WTC11 (cell line): ENCODE measurements at places on chromosomes 1 and 21. TPM values are rescaled to one million over a fixed set of nuclear protein-coding genes. Genes with fewer than 3 reads are reported as not detected.

GRCh38 chr1:92784639-92785500 is at the start of gene EVI5:
Gene EVI5 (minus strand): TSS chr1:92785108. CDS start chr1:92736546, 48,562 bp downstream.
- H3K4me3 ChIP-seq, result peak within 1 kb of the TSS; percentile 80
- peak; percentile 97 for DNase-seq
- H3K4me1 ChIP-seq, result peaks cover 16% of the 10 kb centered on the region
- H3K27ac ChIP-seq, result peak within 1 kb of the TSS; percentile 30; the same call in 1 of the 2 replicates
- H3K36me3 ChIP-seq, result no peaks in the 10 kb centered on the region
- H3K27me3 ChIP-seq, result peaks cover 24% of the 10 kb centered on the region

- H3K27ac ChIP-seq, result no peak overlapping the region
- peaks cover 21% of the 10 kb centered on the region for H3K4me1 ChIP-seq
- H3K36me3 ChIP-seq, result no peaks in the 10 kb centered on the region
- DNase-seq, result no peak
- no peak overlapping the region for H3K4me3 ChIP-seq
- H3K27me3 ChIP-seq, result peaks cover 18% of the 10 kb centered on the region
These were observed 57.2 kb downstream of the TOR1AIP2 start for GRCh38 chr1:179820226-179820970.

DNA sequence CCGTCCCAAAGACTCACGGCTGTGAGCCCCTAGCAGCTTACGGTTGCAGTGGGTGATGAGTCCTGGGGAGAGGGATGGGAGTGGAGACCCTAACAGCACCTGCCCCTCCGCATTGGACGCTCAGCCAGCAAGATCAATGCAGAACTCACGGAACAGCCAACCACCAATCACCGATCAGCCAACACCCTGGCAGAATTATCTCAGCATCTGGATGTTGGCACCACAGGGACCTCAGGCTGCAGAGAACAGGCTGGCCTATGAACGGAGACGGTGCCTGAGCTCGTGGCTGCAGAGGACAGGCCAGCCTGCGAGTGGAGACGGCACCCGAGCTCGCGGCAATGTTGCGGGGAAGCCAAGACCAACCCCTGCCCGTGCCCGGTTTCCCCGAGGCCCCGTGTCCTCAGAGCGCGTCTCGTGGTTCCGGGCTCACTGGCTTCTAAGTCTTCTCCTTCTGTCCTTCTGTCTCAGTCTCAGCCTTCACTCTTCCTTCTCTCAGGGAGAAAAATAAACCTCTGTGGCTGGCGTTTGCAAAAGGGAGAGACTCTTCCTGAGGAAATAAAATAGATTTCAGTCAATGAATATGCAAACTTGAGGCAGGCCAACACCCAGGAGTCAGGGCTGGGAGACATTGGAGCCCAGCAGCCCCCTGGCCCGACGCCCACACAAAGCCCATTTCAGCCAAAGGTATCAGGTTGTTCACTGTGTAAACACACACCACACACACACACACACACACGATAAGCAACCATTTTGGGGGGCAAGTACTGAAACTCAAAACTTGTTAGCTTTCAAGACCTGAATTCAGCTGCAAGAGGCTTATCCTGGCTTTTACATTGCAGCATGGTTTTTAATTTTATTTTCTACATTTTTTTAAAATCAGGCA is 67.8 kb downstream of the SIK1 start:
- H3K4me3 ChIP-seq, result no peak overlapping the region
- DNase-seq, result no peak
- no peaks in the 10 kb centered on the region for H3K36me3 ChIP-seq
- peak overlapping the region; percentile 41; the same call in 1 of the 2 replicates for H3K27ac ChIP-seq
- H3K27me3 ChIP-seq, result no peaks in the 10 kb centered on the region
- H3K4me1 ChIP-seq, result peaks cover 11% of the 10 kb centered on the region

DNA sequence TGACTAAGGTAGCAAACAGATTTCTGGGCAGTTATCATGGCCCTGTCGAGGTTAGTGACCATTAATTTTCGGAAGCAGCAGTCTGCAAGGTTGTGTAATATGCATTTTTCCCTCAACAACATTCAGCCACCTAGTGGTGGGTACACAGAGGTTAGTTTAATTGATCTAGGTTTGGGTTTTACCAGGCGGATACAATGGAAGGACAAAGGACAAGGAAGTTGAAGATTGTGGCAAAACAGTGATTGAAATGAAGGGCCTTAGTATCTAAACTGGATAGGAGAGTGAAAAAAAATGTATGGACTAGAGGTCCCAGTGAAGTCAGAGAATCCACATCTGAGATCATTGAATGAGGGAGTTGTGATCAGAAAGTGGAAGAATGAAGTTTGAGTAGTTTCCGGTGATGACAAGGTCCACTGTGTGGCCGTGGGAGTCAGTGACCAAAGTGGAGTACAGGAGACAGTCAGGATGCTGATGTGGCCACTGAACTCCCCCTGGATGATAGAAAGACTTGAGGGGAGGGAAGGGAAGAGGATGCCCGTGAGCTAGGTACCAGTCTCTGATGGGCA is 2.8 kb downstream of the ARMH1 start:
- no peaks in the 10 kb centered on the region for H3K27me3 ChIP-seq
- H3K27ac ChIP-seq, result no peak overlapping the region
- peaks cover 27% of the 10 kb centered on the region for H3K4me1 ChIP-seq
- DNase-seq, result no peak

DNA sequence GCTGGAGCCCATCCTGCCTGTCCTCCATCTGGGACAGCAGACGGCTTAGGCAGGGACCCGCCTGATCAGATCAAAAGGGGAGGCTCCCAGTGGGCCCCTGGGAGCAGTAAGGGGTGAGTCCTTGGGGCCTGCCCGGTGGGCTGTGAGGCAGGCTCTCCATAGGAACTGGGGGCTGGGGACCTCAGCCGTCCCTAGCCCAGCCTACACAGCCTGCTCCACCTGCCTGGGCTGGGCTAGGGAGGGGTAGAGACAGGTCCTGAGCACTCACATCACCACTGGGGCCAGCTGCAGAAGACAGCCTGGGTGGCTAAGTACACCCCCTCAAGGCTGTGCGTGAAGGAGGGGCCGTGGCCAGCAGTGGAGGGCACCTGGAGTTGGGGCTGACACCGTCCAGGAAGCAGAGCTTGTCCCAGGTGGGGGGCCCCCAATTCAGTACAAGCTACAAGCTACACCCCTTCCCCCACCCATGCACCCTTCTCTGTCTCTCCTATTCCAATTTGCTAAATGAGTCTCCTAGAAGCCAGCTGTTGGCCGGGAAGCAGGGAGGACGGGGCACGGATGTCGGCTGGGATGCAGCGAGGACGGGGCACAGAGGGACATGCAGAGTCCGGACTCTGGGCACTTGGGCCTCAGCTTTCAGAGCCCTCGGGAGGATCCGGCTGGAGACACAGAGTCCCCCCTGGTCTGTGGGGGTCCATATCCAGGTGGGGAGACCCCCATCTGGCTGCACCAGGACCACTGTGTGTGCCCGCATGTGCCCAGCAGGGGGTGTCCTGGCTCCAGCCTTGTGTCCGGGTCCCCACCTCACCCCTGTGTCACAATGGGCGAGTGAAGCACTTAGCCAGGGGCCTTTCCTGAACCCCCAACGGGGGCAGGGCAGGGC is 1.7 kb downstream of the ISG15 start:
- peaks cover 29% of the 10 kb centered on the region for H3K4me1 ChIP-seq
- H3K27ac ChIP-seq, result 0 out of 2 replicates have a peak overlapping the region, but pooled peaks have one; percentile 95
- H3K4me3 ChIP-seq, result no peak overlapping the region
- peaks cover 33% of the 10 kb centered on the region for H3K27me3 ChIP-seq
- H3K36me3 ChIP-seq, result no peaks in the 10 kb centered on the region
- peak; percentile 61 for DNase-seq

DNA sequence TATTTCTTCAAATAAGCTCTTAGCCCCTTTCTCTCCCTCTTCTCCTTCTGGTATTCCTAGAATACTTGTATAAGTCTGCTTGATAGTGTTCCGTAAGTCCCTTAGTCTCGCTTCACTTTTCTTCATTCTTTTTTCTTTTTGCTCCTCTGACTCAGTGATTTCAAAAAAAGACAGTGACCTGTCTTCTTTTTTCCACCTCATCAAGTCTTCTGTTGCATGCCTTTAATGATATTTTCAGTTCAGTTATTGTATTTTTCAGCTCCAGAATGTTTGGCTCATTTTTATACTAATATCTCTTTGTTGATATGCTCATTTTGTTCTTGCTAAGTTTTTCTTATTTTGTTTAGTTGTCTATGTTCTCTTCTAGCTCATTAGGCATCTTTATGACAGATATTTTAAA is 97.7 kb downstream of the POFUT2 start:
- H3K36me3 ChIP-seq, result peaks cover 50% of the 10 kb centered on the region
- no peak overlapping the region for H3K4me3 ChIP-seq

GRCh38 chr21:35908311-35909078 is 151.8 kb downstream of the SETD4 start:
- no peaks in the 10 kb centered on the region for H3K36me3 ChIP-seq
- peaks cover 22% of the 10 kb centered on the region for H3K4me1 ChIP-seq
- no peaks in the 10 kb centered on the region; the same call in 1 of the 2 replicates for H3K27me3 ChIP-seq
- no peak overlapping the region for H3K27ac ChIP-seq
- no peak for DNase-seq

GRCh38 chr1:221886743-221887414 is 145.0 kb upstream of the DUSP10 start:
- no peaks in the 10 kb centered on the region for H3K36me3 ChIP-seq
- H3K27me3 ChIP-seq, result no peaks in the 10 kb centered on the region
- no peak for DNase-seq

DNA sequence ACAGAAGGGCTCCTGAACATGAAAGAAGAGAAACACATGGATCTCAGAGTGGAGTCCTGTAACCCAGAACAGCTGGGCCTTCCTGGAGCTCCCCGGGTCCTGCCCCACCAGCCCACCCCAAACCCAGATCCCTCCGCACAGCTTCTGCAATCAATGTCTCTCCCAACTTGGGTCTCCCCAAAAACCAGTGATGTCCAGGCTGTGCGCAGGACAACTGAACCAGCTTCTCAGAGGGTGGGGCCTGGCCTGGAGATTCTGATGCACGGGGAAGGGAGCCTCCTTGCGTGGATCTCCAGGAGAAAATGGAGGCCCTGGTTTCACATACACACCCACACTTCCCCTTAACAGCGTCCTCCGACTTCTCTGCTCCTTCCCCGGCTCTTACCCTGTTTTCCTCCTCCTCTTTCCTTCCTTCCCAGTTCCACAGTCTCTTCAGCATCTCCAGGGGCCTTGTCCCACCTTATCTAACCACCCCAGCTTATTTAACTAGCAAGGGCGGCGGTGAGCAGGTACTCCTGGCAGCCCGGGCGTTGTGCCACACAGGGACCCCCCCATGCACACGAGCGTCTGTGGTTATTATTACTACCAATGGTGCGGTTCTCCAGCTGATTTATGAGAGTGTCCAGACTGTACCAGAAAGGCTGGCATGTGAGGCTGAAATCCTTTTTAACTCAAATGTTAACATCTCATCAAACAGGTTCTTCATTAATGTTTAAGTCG is 11.2 kb upstream of the MX2 start:
- no peaks in the 10 kb centered on the region for H3K4me1 ChIP-seq
- DNase-seq, result no peak

GRCh38 chr1:20980051-20980450 is 192.9 kb upstream of the HP1BP3 start:
- no peak overlapping the region for H3K4me3 ChIP-seq
- H3K36me3 ChIP-seq, result peaks cover 3% of the 10 kb centered on the region
- DNase-seq, result no peak

DNA sequence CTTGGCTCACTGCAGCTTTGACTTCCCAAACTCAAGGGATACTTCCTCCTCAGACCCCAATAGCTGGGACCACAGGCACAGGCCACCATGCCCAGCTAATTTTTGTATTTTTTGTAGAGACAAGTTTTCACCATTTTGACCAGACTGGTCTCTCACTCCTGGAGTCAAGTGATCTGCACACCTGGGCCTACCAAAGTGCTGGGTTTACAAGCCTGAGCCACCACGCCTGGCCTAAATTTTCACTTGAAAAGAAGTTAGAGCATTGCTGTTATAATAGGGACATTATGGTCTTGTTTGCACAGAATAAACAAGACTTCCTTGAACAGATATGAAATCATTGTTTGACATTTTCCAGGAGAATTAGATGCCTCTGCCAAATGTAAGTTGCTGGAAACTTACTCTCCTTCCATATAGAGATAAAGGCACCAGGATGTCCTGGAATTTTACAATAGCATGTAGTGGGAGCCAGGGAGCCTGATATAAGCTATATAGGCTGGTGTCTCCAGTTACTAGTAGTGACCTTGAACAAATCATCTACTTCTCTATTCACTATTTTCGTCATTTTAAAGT is 16.9 kb downstream of the SLC35A3 start:
- DNase-seq, result no peak
- H3K36me3 ChIP-seq, result peaks cover 15% of the 10 kb centered on the region
- H3K27ac ChIP-seq, result 0 out of 2 replicates have a peak overlapping the region, but pooled peaks have one; percentile 70
- H3K27me3 ChIP-seq, result no peaks in the 10 kb centered on the region
- no peaks in the 10 kb centered on the region for H3K4me1 ChIP-seq

- H3K27ac ChIP-seq, result no peak overlapping the region
- no peak overlapping the region; the same call in 1 of the 2 replicates for H3K4me3 ChIP-seq
- DNase-seq, result peak; percentile 49
- H3K4me1 ChIP-seq, result peaks cover 13% of the 10 kb centered on the region
- H3K27me3 ChIP-seq, result peaks cover 3% of the 10 kb centered on the region; the same call in 1 of the 2 replicates
- H3K36me3 ChIP-seq, result no peaks in the 10 kb centered on the region
These were observed 38.6 kb upstream of the GPR137B start for GRCh38 chr1:236103646-236104218.

DNA sequence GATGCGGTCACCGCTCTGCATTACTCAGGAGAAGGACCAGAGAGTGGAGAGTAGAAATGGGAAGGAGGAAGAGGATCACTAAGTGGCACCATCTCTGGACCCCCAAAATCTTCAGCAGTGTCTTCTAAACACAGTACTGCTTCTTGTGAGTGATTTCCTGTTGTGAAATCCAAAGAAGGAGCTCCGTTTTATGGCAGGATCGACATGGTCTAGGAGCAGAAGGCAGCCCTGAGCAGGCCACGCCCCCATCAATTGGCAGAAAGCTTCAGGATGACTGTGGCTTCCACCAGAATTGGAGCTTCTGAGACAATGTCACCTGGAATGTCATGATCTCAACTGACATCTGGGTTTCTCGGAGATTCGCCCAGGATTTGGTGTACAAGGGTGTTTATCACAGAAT is 171.5 kb downstream of the ADSS2 start:
- H3K27ac ChIP-seq, result no peak overlapping the region
- DNase-seq, result no peak
- H3K36me3 ChIP-seq, result peaks cover 6% of the 10 kb centered on the region; the same call in 1 of the 2 replicates

DNA sequence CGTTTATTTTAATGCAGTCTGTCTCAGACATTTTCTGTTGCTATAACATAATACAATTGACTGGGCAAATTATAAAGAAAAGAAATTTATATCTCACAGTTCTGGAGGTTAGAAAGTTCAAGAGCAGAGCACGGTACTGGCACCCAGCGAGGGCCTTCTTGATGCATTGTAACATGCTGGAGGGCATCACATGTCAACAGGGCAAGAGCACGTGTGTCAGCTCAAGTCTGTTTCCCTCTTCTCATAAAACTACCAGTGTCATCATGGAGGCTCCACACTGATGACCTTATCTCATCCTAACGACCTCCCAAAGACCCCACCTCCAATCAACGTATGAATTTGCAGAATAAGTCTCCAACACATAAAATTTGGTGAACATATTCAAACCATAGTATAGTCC is 90.6 kb upstream of the GRIK1 start:
- no peaks in the 10 kb centered on the region for H3K27me3 ChIP-seq
- peaks cover 6% of the 10 kb centered on the region for H3K36me3 ChIP-seq
- no peak overlapping the region for H3K27ac ChIP-seq
- no peak overlapping the region for H3K4me3 ChIP-seq
- no peak for DNase-seq
- peaks cover 18% of the 10 kb centered on the region for H3K4me1 ChIP-seq

The ABCD3 gene
- total RNA-seq, result 22.3 to 27.2 TPM (median 23.5 TPM) in 3 replicates

The SPATA1 gene
- 0.85 to 0.92 TPM in 2 of 3 replicates, not detected in the other for total RNA-seq

The CYP4A11 gene
- 0.11 to 0.53 TPM (median 0.23 TPM) in 3 replicates for total RNA-seq

The LCE2B gene
- total RNA-seq, result not detected in 3 replicates

The ROR1 gene
- total RNA-seq, result 54.6 to 56.3 TPM (median 55.2 TPM) in 3 replicates

The TARDBP gene
- 185 to 228 TPM (median 197 TPM) in 3 replicates for total RNA-seq

The CD34 gene
- 0.18 to 0.35 TPM (median 0.27 TPM) in 3 replicates for total RNA-seq

The REN gene
- not detected in 3 replicates for total RNA-seq
